Glutamatergic neuron (in vitro differentiated cells): ENCODE measurements at places on chromosomes 1 and 21. TPM values are rescaled to one million over a fixed set of nuclear protein-coding genes. Genes with fewer than 3 reads are reported as not detected.

GRCh38 chr1:77415579-77415978 is 133.8 kb downstream of the AK5 start:
- H3K27me3 ChIP-seq: no peaks in the 10 kb centered on the region
- H3K36me3 ChIP-seq: no peaks in the 10 kb centered on the region

- H3K36me3 ChIP-seq: peaks cover 7% of the 10 kb centered on the region
- DNase-seq: peak; percentile 59
- H3K27me3 ChIP-seq: peaks cover 2% of the 10 kb centered on the region
- H3K27ac ChIP-seq: no peak overlapping the region
These were observed 12.6 kb upstream of the PSMA5 start for GRCh38 chr1:109438798-109439297.

DNA sequence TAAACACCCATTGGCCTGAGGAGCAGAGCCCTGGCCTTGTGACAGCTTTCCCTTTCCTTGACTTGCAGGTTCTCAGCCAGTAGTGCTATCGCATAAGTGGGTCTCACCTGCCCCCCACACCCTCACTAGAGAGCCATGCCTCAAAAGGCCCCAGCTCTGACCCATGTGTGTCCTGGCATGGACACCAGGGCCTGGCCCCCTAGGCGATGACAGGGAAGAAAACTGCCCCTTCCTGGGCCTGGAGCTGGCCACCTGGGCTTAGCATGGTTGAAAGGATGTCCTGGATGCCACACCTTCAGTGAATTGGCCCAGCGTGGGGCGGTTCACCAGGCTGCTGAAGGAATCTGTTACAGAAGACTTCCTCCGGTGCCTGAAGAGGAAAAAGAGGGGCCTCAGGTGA is 18.5 kb downstream of the TTC39A start:
- H3K4me1 ChIP-seq: peaks cover 26% of the 10 kb centered on the region
- no peak overlapping the region for H3K4me3 ChIP-seq
- no peak for DNase-seq
- peaks cover 7% of the 10 kb centered on the region for H3K27me3 ChIP-seq

- H3K4me1 ChIP-seq: no peaks in the 10 kb centered on the region
- no peak overlapping the region for H3K27ac ChIP-seq
- DNase-seq: no peak
- peaks cover 3% of the 10 kb centered on the region for H3K36me3 ChIP-seq
- H3K27me3 ChIP-seq: peaks cover 14% of the 10 kb centered on the region
- no peak overlapping the region for H3K4me3 ChIP-seq
These were observed 17.7 kb downstream of the KCNC4 start for GRCh38 chr1:110227774-110228173.

DNA sequence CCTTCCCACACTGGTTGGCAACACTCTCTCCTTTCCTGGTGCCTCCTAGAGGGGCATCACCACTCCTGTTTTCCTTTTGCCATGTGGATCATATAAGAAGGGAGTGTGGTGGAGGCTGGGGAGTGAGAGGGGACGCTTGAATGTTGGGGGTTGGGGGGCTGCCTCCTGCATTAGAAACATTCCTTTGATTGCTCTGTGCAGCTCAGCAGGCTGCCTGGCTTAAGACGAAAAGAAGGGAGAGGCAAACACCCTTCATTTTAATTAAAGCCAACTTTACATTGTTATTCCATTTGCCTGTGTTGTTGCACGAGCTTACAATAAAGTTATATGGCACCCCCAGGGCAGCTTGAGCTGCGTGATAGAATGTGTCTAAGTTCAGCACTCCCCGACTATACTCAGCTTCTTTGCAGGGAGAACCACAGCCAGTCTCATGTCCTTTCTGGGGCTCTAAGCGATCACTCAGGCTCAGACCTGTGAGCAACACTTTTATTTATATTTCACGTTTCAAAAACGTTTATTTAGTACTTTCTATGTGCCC is 57.4 kb downstream of the FOXD2 start:
- no peaks in the 10 kb centered on the region for H3K36me3 ChIP-seq
- H3K4me3 ChIP-seq: no peak overlapping the region
- H3K27ac ChIP-seq: no peak overlapping the region
- no peaks in the 10 kb centered on the region for H3K4me1 ChIP-seq
- H3K27me3 ChIP-seq: peaks cover 13% of the 10 kb centered on the region
- no peak for DNase-seq

SLC5A9 gene
- not detected for total RNA-seq

SPRR2F gene
- not detected for total RNA-seq
